ENCODE measurements at places on chromosomes 13 and 19.

DNA sequence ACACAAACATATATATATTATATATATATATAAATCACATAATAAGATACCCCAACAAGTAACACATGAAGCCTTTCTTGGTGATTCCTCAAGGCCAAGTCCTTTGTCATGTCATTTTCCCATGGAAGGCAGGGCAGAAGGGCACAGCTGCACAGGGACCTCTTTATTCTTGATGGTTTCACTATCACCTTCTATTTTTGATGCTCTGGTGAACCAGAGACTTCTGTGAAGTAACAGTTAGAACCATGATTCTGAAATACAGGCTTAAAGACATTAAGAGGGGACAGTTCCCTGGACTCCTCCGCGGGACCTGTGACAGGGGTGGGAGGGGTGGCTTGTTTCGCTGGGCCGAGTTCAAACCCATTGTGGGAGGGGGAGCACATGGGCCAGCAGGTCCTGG is 104.0 kb downstream of the DGKH start:
- no peak for DNase-seq

GRCh38 chr13:33312150-33312860 is 26.8 kb upstream of the STARD13 start:
- DNase-seq = no peak

- no peak for DNase-seq
Measured at GRCh38 chr13:27857282-27857681, 62.5 kb upstream of the PDX1 start.

DNA sequence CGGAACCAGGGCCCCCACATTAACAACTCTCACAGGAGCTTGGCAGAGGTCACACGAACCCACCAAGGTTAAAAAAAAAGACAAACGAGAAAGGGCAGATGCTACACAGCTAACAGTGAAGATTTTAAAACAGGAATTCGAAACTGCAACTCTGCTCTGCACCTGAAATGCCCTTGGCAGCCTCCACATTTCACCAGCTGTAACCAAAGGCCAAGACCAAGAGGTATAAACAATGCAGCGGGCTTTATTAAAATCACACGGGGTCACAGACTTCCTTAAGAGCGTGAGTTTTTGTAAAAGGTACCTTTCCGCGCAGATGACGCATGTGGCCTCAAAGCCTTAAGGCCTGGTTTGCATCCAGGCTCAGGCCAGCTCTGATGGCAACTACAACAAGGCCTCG is 88.2 kb downstream of the STK24 start:
- DNase-seq = no peak

DNA sequence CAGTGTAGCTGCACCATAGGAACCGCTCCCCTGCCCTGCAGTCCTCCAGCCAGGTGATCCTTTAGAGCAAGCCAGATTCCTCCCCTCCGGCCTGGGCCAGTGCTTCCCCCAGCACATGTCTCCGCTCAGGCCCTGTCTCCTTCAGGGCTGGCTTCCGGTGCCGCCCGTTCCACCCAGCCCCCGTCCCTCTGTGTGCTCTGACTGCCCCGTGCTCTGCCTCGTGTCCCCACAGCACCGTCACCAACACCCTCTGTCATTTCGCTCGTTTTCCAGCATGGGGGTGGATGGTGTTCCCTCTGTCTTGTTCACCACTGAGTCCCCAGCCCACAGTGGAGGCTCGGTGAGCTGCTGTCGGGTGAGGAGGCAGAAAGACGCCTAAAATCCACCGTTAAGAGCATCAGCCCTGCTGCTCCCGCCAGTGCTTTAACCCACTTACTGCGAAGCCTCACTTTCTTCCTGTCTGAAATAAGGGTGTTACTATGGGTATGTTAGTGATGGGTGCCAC is 54.5 kb downstream of the TSSK6 start:
- no peak for DNase-seq

GRCh38 chr13:63408331-63409189 is 1992.9 kb upstream of the PCDH20 start:
- no peak for DNase-seq

DNA sequence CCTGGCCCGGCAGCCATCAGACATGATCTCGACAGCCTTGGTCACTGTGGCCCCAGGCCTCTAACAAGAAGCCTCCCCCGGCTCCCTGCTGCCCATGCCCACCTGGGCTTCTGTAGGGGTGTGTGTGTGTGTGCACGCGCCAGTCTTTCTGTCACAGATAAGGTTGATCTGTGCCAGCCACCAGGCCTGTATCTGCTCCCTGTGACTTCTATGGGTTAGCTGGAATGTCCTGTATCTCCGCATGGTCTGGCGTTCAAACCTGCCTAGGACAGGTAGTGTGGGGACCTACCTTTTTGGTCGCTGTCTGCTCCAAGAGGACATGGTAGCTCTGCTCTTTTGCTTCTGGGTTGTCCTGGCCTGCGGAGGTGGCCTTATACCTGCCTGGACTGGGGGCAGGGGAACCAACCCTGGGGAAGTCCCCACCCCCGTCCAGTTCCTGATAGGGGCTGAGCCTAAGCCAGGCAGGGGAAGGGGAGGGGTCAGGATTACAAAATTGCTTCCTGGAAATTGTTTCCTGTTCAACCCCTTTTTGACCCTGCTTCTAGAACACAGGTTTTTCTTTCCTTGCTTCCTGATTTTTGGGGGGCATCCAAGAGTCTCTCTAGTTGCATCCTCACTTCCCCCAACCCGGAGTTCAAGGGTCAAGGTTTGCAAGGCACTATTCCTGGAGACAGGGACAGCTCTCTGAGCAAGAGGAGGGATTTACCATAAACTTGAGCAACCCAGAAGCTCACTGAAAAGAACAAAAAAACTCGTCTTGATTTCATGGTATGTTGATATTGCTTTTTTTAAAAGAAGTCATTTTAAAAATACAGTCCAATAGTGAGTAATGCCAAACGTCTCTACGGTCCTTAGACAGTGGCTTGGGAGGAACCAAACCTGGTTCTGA is at the start of gene LRG1:
Gene LRG1 (minus strand): TSS at position 344 of the 889 bp plus-strand sequence. CDS start 23 bp downstream, at position 321.
- no peak for DNase-seq

DNA sequence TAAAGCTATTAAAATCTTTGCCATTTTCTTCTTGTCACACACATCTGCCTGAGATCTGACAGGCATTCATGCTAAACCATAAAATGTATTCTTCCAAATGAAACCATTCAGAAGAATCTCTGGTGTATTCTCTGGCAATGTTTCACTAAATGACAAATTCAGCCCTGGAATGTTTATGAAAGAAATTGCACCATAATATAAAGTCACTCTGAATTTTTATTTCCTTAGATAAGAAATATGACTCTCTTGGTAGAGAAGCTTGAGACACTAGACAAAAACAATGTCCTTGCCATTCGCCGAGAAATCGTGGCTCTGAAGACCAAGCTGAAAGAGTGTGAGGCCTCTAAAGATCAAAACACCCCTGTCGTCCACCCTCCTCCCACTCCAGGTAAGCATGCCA is 14.3 kb downstream of the OLFM4 start:
- DNase-seq = no peak

GRCh38 chr13:114157869-114158495 is 21.1 kb upstream of the CFAP97D2 start:
- DNase-seq = no peak

- DNase-seq = no peak
Measured at GRCh38 chr19:10730932-10731331, 13.1 kb downstream of the DNM2 start.

GRCh38 chr13:91154558-91155353 is 192.7 kb upstream of the MIR17HG start:
- no peak for DNase-seq

DNA sequence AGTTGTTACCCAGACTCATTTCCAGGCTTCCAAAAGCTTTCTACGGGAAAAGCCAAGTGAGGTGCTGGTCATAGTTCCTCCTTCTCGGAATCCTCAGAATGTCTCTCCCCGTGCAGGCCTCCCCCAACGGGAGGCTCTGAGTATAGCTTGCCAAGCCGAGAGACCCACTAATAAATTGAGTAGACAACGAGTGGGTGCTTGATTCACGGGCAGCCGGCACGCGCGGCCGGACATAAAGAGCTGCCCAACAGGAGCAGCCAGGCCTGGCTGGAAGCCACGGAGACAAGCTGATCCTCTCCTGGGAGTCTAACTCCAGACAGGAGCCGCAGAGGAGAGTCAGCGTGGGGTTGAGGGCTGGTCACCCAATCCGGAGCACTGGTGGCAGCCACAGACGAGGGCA is 43.4 kb upstream of the MEDAG start:
- no peak for DNase-seq

GRCh38 chr13:102472650-102473049 is 70.8 kb upstream of the FGF14 start:
- DNase-seq = no peak
